ENCODE measurements at places on chromosomes 7 and 10.

- no peak for DNase-seq
Observed at GRCh38 chr10:83372646-83373045, 766.7 kb upstream of the GHITM start.

GRCh38 chr10:131082201-131082850, 229.2 kb downstream of the TCERG1L start:
- DNase-seq, result no peak

DNA sequence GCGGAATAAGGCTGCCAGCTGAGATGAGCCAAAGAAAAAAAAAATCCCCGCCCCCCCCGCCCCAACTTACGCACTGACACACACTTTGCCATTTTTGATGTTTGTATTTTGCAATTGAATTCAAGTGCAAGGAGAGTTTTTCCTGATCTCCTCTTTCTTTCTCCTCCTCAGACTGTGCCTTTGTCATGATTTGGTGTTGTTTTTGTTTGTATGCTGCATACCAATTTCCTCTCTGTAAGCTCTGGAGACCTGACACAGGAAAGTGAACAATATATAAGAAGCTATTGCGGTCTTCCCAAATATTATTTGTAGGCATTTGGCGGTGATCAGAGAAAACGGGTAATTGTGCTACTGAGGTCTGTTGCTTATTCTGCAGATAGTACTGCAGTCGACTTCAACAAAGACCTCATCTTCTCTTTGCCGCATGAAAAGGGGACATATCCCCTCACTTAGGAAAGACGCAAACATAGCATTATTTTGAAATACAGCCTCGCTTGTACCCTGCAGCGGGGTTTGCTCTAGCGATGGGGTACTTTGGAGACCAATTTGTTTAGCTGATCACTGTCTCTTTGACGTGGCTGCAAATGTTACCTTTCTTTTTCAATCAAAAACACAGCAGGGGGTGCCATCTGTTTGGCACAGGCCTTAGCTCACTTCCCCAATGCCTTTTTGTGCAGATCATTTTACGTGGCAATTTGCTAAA, 206.6 kb downstream of the SKAP2 start:
- DNase-seq, result no peak

DNA sequence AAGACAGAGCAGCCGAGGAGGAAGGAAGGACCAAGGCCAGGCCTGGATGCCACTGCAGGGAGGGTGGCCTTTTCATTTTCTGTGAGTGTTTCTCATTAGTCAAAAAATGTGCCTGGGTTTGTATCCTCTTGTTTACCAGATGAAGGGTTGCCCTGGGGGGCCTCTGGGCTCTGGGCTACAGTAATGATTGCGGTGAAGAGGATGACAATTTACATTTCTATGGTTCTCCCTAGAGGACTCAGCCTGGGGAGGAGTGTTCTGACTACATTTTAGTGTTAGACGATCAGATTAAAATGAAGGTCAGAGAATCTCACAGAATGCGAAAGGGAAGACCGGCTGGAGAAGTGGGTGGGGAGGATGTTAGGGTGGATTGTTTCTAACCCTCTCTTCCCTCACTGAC, 108.0 kb upstream of the KMT2C start:
- no peak for DNase-seq

GRCh38 chr10:58897236-58897635, 279.2 kb upstream of the PHYHIPL start:
- DNase-seq, result no peak

GRCh38 chr7:101588131-101588935, 40.8 kb downstream of the MYL10 start:
- no peak for DNase-seq

GRCh38 chr7:114979388-114979787, 57.5 kb downstream of the MDFIC start:
- DNase-seq, result no peak

DNA sequence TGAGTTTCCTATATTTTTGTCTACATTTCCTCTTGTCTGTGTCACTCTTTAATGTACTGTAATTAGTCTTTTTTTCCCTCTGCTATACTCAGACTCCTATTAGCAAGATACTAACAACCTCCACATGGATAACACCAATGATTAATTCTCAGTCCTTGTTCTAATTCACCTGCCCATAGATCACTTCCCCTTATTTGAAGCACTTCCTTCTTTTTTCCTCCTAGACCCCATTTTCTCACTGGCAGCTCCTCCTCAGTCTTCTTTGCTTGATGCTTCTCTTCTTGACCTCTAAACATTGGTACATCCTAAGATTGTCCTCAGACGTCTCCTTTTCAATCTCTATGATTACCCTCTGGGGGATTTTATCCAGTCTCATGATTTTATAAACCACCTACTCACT, 98.2 kb upstream of the IMMP2L start:
- DNase-seq, result no peak

GRCh38 chr7:34991938-34992840, 45.1 kb downstream of the DPY19L1 start:
- DNase-seq, result no peak

DNA sequence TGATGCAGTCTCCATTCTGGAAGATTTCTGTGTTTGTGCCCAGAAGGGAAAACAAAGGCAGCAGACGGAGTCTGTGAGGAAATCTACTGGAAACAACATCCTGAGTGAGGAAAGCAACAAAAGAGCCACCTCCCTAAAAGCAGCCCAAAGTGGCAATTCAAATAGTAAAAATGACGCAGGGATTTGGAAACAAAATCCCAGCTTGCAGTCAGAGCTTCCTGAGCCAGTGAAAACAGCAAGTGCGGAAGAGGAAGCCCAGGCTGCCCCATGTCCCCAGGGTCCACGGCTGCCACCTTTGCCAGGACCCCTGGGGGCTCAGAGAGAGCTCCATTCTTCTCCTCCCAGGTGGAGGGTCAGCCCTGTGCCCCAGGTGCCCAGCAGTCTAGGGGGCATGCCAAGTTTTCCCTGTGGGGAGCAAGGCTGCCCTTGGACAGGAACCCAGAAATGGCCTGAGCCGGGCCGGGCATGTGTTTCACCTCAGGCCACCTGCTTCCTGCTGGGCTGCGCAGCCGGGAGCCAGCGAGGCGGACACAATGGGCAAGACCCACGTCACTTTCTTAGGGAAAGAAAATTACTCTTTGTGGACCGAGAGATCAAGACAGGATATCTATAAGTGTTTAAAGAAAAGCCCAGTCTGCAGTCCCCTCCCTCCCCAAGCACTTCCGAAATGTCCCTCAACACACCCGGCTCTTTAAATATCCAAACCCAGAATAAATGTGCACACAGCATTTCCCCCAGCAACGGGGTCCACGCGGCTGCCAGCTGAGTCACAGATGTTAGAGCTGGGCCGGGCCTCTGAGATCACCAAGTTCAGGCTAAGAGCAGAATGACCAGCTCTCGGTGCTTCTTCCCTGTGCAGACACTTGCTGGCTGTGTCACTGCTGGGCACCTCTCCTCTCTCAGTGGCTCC, 231.1 kb downstream of the ARHGAP12 start:
- no peak for DNase-seq

DNA sequence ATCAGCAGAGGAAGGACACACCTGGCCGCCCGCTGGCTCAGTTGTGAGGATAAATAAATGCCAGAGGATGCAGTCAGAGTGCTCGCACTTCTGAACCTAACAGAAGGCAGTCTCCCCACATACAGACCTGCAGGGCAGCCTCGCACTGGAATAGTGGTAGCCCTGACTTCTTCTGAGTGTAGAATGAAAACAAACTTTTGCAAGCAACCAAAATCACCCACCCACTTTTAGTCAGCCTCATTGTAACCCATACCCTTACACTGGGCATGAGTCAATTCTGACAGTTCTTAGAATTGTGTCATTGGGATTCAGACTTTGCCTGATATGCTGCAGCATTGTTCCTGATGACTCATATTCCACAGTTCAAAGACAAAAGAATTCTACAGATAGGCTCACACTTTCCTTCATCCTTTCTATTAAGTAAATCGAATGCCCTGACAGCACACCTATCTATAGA, 167.0 kb upstream of the CDK1 start:
- DNase-seq, result no peak

- no peak for DNase-seq
Observed at GRCh38 chr10:42827201-42827600, 44.6 kb downstream of the BMS1 start.

DNA sequence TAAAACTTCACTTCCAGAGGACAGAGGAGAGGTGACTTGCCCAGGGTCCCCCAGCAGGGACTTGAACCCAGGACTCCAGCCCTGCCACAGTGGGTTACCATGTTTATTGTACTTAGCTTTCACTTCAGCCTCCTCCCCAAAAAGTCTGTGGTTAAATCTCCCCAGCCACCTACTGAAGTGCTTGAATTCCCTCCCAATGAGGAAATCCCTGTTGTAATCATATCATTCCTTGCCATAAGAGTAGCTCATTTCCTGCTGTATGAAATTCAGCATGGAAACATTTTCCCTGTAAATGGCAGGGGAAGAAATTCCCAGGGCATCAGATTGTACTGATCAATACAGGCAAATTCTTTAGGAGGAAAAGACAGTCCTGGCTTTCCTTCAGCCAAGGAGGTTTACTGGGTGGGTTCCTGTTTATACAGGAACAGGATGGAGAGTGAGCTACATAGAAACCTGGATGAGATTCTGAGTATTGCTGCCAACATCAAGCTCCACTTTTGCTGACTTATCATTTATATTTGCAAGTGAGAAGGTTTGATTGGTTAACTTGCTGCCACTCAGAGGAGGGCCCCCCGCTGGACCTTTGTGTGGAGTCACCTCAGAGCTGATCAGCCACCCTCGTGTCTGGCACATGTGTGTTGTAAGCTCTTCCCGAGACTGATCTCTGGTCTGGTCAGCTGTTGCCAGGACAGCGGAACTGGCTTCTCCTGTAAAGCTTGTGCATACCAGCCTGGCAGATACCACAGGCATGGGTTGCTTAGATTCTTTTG, 16.4 kb upstream of the PDZD8 start:
- no peak for DNase-seq

DNA sequence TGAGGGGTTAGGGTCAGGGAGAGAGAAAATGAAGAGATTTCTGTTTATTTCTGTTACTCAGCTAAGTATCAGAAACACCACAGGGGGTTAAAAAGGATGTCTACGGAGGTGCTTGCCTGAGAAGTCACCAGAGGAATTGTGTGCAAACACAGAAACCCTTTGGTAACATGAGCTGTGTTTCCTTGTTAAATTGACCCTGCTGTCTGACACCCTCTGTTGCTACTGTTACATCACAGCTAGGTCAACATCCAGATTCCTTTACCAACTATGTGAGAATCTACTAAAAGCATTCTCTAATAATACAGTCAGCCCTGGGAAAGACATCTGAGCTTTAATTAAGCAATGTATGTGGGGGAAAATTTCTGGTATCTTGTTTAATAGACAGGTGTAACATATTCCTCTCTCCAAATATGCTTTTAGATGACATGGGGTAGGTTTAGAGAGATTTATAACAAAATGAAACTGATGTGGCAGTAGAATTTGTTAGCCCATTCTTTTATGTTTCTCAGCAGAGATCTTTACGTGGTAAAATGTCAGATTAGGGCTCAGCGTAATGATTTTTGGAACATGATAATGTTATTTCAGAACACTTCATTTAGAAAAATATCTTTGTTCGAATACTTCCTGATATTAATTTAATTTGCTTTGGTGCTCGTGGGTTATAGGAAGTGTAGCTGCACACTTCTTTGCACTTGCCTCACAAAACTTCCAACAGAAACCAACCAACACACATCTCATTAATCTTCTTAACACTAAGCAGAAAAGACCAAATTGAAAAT, 168.0 kb upstream of the AHR start:
- DNase-seq, result no peak

- no peak for DNase-seq
Observed at GRCh38 chr10:62852961-62853702, 37.0 kb upstream of the EGR2 start.

DNA sequence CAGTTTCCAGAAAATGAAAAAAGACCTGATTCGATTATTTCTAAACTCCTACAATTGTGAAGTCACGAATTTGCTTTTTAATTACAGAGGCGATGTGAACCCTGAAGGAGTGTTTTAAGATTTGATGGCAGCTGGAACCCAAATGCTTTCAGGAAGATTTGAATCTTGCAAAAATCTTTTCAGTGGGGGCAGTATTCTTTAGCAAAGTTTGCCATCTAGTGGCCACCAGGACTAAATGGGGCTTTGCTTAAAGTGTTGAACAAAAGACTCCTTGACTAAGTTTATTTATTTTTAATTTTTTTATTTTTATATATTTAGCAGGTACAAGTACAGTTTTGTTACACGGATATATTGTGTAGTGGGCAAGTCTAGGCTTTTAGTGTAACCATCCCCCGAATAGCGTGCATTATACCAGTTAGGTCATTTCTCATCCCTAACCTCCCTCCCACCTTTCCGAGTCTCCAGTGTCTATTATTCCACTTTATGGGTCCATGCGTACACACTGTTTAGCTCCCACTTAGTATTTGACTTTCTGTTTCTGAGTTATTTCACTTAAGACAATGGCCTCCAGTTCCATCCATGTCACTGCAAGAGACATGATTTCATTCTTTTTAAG, 98.8 kb downstream of the CACNB2 start:
- no peak for DNase-seq

DNA sequence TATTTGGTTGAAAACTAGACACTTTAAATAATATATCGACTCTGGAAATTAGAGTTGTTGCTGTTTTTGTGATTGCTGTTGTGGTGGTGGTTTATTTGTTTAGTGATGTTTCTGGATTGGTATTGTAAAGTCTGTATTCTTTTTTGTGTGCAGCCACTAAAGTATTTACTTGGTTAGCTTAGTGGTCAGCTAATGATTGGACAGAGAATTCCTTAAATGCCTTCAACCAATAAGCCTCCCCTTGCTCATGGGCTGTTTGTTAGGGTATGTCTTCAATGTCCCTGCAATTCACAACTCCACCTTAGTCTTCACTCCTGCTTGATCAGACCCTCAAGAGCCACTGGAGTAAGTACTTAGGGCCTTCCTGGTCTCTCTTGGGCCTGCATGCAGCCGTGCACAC, 71.0 kb downstream of the PAXIP1 start:
- no peak for DNase-seq

- DNase-seq, result no peak
Observed at GRCh38 chr7:69032848-69033247, 565.4 kb upstream of the AUTS2 start.

DNA sequence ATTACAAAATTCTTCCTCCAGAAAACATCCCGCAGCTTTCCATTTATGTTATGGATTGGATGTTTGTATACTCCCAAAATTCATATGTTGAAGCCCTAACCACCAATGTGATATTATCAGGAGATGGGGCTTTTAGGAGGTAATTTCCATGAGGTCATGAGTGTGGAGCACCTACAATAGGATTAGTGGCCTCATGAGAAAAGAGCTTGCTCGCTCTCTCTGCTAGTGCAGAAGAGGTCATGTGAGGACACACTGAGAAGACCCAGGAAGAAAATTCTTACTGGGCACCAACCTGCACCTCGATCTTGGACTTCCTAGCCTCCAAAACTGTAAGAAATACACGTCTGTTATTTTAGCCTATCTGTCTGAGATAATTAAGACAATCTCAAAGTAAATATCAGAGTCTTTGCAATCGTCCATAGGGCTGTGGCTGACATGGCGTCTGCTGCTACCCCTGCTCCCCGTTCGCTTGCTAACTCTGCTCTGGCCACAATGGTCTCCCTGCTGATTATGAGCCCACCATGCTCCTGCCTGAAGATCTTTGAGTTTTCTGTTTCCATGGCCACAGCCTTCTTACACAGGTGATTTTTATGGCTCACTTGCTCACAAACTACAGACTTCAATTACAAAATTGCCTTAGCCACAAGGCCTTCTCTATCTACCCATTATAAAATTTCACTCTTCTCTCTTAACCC, 333.3 kb downstream of the CACNA2D1 start:
- no peak for DNase-seq

- DNase-seq, result no peak
Observed at GRCh38 chr7:1434165-1434718, 25.0 kb downstream of the MICALL2 start.
